ENCODE measurements at places on chromosomes 2 and 18. TPM values are rescaled to one million over a fixed set of nuclear protein-coding genes. Genes with fewer than 3 reads are reported as not detected.

- H3K27ac ChIP-seq = no peak overlapping the region
- H3K36me3 ChIP-seq = peaks cover 35% of the 10 kb centered on the region
- peaks cover 36% of the 10 kb centered on the region for H3K4me1 ChIP-seq
- H3K4me3 ChIP-seq = no peak overlapping the region
Observed at GRCh38 chr2:20304411-20304810, 46.2 kb downstream of the PUM2 start.

- no peak for DNase-seq
- H3K4me3 ChIP-seq = no peak overlapping the region
- peaks cover 77% of the 10 kb centered on the region for H3K4me1 ChIP-seq
- H3K27me3 ChIP-seq = no peaks in the 10 kb centered on the region
- H3K27ac ChIP-seq = no peak overlapping the region
Observed at GRCh38 chr2:102060792-102061191, 69.0 kb downstream of the IL1R2 start.

GRCh38 chr18:47696870-47697269 lies 233.6 kb downstream of the SMAD2 start:
- no peak for DNase-seq
- no peaks in the 10 kb centered on the region for H3K4me1 ChIP-seq
- no peak overlapping the region for H3K27ac ChIP-seq
- peaks cover 15% of the 10 kb centered on the region for H3K27me3 ChIP-seq
- no peaks in the 10 kb centered on the region for H3K36me3 ChIP-seq

Gene DOK1
- 15.8 TPM for total RNA-seq

Gene TRAK2
- 38.7 TPM for total RNA-seq
